ENCODE measurements at places on chromosomes 16 and 17.

DNA sequence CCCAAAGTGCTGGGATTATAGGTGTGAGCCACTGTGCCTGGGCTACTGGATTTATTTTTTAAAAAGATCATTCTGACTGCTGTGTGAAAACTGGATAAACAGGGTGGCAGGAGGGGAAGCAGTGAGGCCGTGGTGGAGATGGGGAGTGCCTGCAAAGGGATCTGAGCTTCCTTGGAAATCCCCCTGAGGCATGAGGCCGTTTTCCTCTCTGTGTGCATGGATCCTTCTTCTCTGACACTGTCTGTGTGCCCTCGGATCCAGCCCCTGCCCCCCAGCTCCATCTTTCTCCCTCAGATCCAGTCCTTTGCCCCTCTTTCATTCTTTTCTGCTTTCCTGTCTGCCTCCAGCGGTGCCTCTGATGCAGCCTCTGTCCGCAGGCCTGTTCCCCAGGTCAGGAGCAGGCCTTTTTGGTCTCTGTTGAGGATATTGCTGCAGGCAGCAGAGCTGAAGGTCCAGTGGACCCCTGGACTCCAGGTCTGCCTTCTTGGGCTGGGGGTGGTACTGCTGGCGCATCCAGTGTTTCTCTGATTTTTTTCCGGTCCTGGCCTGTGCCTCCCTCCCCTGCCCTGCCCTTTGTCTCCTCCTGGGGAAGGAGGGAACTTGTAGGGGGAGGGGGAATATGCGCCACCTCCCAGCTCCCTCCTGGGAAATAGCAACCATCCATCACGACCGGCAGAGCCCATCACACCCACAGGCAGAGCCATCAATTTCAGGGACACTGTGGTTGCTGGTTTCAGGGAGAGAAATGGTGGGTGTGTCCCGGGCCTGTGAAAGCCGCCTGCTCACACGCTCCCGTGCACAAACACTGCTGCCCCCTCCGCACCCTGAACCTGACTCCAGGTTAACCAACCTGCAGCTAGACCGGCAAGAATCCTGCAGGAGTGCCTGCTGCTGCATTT is 17.0 kb downstream of the MGAT5B start:
- DNase-seq, result no peak

DNA sequence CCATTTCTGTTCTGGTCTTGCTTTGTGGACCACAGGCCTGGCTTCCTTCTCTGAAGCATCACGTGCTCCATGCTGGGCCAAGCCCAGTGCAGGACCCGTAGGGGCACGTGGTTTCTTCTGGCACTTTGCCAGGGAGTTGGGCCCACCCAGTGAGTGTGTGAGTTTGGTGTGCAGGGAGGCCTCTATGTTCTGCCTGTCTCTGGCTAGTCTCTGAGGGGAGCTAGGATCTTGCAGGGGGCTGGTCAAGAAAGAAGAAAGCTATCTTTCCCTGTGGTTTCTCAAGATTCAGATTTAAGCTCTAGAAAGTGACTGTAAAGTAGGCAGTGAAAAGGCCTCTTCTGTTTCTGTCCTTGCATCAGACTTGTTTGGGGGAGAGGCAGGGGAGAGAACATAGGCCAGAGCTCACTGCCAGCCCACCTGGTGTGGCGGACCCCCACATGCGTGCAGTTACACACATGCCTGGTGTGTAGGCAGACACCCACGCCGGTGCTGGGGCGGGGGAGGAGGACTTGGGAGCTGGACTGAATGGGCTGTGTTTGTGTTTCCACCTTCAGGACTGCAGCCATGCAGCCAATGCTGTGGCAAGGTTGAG is 11.8 kb downstream of the LASP1 start:
- DNase-seq, result peak; percentile 85

GRCh38 chr16:85082173-85083050 is 29.9 kb downstream of the CIBAR2 start:
- DNase-seq, result no peak

DNA sequence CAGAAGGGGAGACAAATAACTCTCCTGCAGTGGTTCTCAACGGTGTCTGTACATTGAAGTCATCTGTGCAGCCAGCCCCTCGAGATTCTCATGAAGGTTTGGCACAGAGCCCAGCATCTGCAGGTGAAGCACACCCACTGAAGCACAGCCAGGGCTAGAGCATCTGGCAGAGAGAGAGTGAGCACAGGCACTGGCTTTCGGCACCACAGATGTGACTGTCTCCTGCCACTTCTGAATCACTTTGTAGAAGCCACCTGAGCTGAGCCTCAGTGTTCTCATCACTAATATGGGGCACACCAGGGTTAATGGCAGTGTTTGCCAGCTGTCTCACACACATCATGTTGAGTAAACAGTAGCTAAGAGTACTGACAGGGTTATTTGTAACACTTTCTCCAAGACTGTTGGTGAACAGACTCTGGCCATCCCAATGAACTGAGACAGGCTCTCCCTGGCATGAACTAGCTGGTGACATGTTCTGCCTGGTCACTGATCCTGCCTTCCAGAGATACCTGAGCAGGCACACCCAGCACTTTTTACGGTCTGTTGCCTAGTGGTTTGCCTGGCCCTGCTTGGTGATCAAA is 10.9 kb downstream of the HSPB9 start:
- no peak for DNase-seq

GRCh38 chr16:14186007-14186794 is 115.1 kb downstream of the MRTFB start:
- no peak for DNase-seq

DNA sequence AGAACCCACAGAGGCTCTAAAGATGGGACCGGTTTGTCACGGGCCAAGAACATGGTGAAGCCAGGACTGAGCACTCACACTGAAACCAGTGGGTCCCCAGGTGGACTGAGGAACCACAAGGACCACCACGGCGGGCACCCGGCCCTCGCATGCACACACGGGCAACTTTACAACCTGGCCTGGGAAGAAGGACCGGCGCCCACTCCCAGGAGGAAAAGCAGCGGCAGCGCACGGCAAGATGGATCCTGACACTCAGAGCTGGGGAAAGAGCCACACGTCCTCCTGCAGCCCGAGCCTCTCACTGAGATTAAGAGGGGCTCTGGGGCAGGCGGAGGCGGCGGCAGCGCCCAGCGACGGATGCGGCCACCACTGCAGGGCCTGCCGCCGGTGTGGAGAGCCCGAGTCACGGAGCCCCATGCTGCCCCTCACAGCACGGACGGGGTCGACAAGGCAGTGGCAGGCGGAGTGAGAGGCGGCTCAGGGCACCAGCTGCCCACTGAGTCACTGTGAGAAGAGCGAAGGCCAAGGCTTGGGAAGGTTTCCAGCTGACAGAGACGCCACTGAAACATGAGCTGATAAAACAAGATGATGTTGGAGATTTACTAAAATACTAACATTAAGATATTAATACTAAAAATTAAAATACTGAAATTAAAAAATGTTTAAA is 118.3 kb downstream of the ANKRD11 start:
- DNase-seq, result no peak

- DNase-seq, result no peak
Observed at GRCh38 chr17:34527136-34527907, 52.1 kb upstream of the TMEM132E start.

DNA sequence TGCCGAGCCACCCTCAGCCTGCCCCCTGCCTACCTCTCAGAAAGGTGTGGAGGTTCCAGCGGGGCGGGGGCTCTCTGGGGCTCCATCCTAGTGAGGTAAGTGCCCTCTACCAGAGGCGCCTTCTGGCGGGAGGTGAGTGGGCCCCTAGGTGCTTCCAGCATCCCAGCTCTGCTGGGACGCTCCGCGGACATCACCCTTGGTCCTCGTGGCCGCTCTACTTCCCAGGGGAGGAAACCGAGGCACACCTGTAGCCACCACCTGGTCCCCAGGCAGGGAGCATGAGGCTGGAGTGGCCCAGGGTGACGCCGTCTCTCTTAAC is 1.4 kb downstream of the MCRIP2 start:
- no peak for DNase-seq

DNA sequence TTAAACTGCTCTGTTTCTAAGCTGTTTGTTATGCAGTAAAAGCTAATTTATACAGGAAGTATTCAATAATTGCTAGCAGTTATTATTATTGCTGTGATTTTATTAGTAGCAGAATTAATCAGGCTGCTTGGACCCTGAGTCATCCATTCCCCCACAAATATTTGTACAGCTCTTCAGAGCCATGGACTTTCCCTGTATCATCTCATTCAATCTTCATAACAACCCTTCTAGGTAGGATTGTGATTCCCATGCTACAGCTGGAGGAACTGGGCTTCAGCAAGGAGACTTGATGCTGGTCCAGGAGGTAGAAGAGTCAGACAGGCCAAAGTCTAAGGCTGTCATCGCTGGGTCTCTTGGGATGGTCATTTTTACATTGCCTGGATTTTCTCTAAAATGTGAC is 208.3 kb downstream of the C16orf95 start:
- DNase-seq, result no peak

DNA sequence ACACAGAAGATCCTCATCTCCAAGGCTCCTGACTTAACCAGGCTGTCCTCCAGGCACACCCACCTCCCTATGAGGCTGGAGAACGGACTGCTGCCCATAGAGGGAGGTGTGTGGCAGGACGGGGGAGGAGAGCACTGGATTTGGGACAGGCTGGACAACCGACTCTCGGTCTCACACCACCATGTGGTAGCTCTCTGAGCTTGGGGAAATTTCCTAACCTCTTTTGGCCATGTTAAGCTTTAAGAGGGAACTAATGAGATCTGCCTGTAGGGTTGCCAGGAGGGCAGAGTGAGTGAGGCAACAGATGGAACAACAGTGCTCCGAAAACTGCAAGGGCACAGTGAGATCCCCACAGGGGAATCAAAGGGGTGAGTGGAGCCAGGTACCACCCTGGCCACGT is 32.7 kb downstream of the RHBDL3 start:
- no peak for DNase-seq

GRCh38 chr17:14123619-14124278 is 54.4 kb downstream of the COX10 start:
- DNase-seq, result no peak

All from type B pancreatic cell (in vitro differentiated cells).